ENCODE measurements at places on chromosomes 6 and 20.

DNA sequence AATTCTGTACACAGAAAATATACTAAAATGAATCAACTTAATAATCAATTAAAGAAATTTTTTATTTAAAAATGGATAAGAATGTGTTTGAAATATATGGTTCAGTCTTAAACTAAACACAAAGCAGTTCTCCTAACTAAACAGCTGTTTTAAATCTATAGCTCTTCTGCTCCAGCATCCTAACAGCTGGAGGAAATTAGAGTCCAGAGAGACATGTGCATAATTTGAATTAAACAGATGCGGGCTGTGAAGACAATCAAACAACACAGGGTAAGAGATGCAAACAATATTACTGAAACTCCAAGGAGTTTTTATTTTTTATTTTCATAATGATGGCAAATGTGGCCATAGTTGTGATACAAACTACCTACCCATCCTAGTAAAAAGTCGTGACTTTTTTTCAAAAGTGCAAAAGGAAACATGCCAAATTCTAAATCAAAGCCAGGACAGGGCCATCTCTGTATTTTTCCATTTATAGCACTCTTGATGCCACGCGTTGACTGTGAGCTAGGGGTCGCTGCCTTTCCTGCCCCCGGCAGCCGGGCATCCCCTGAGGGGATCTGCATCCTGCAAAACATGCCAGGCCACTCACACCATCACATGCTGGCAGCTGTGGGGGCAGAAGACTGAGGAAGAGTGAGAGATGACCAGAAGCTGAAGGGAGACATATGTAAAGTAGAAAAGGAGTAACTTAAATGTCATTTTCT is 310.6 kb downstream of the PRKN start:
- no peak for DNase-seq

GRCh38 chr6:22010102-22010501 is 286.7 kb downstream of the PRL start:
- DNase-seq: no peak

DNA sequence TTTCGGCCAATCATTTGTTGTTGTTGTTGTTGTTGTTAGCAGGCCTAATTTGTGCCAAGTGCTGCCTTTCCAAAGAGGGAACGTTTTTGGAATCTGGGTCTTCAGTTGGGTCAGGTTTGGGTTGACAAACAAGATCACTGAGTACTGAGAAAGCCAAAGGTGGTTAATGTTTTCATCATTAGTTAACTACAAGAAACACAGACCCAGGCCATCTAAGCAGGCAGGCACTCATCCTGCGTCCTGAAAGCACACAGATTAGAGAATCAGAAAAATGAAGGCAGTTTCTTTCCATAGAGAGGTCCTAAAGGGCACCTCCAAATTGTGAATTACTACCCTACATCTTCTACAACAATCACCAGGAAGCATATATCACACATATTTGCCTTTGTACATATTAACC is 15.1 kb upstream of the SIRPG start:
- DNase-seq: no peak

- DNase-seq: no peak
These were observed 56.2 kb downstream of the SLC22A2 start for GRCh38 chr6:160202411-160202810.

DNA sequence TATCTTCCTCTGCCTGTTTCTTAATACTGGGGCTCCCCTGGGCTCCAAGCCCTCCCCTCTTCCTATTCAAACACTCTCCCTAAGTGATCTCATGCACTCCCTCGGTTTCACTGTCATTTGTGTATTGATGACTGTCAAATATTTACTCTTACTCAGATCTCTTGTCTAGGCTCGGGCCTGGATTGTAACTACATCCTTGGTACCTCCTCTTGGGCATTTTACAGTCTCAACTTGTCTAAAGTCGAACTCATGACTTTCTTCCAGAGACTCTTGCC is 189.4 kb upstream of the PRDM1 start:
- no peak for DNase-seq

GRCh38 chr20:58028123-58028522 is 200.3 kb downstream of the ANKRD60 start:
- no peak for DNase-seq
